Mesenchymal stem cell (in vitro differentiated cells and primary cell): ENCODE measurements at places on chromosomes 11 and 22.
A peak's percentile ranks its signal among the peaks of the same experiment; 100 is the strongest.

- no peak for DNase-seq
Measured at GRCh38 chr11:120217941-120218694, 7.3 kb downstream of the OAF start.

DNA sequence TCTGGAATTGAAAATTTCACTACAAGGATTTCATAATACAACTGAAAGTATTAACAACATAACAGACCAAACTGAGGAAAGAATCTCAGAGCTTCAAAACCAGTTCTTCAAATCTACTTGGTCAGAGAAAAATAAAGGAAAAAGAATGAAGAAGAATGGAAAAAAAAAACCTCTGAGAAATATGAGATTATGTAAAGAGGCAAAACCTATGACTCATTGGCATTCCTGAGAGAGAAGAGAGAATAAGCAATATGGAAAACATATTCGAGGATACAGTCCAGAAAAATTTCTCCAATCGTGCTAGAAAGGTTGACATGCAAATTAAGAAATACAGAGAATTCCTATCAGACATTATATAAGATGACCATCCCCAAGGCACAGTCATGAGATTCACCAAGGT is 23.4 kb upstream of the GPR83 start:
- no peak for DNase-seq

DNA sequence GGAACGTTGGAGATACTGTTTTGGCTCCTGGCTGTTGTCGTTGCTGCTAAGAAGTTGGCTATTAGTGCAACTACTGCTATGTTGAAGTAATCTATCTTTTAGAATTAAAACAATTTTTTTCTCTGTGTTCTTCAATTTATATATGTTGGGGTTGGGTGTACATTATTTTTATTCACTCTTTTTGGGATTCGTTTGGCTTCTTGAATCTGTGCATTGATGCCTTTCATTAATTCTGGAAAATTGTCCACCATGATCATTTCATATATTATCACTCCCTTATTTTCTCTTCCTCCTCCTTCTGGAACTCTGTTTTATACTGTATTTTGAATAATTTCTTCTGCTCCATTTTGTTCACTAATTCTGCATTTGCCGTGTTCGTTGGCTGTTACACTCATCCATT is 199.5 kb upstream of the PLET1 start:
- DNase-seq, result no peak

- no peak for DNase-seq
Measured at GRCh38 chr22:38963872-38964271, 6.5 kb downstream of the APOBEC3A start.

GRCh38 chr11:69545976-69546617 is 64.6 kb downstream of the LINC01488 start:
- no peak for DNase-seq

GRCh38 chr11:65640483-65641296 is 2.8 kb downstream of the SIPA1 start:
- DNase-seq, result no peak

- no peak for DNase-seq
Measured at GRCh38 chr11:62622476-62623089, 797 bp upstream of the B3GAT3 start.

DNA sequence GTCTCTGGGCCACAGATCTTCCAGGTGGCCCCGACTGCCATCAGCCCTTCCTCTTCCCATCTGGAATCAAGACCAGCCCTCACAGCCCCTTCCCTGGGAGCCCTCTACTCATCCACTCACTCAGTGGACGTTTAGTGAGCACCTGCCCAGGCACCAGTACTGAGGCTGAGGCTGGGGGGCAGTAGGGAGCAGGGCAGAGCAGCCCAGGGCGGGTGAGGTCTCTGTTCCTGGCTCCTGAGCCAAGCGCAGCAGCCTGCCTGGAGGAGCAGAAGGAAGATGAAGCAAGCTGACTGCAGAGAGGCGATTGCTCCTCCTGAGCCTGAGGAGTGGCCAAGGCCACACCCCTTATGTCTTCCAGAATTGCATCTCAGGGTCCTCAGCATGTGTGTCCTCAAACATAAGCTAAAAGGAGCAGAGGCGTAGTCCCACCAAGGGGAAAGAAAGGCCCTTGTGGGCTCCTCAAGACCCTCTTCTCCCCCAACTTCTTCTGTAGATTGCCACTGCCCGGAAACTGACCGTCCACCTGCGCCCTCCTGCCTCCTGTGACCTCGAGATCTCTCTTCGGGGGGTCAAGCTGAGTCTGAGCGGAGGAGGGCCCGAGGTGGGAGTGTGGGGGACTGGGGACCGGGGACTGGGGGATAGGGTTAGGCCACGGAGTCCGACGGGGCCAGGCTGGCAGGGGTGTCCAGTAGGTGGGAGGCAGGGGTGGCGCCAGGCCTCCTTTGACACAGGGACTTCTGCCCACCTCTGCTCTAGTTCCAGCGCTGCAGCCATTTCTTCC is 5.8 kb downstream of the MAPK8IP2 start:
- no peak for DNase-seq

DNA sequence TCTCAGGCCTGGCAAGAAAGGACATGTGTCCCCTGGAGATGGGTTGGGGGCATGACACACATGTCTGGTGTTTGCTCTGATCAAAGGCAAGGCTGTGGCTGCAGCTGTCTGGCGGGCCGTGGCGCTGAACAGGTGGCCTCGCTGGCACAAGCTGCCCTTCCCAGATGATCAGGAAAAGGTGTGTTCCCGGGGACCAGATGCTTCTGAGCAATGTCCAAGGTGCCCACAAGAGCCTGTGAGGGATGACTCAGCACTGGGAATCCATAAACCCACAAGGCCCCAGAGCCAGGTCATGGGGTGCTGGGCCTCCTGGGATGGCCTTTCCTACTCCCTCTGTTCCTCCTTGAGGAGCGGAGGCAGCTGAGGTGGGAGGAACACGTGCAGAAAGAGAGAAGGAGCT is 9.7 kb upstream of the LRP5 start:
- peak; percentile 68 for DNase-seq

- peak; percentile 66 for DNase-seq
Measured at GRCh38 chr22:28116219-28116673, 197.2 kb upstream of the PITPNB start.

DNA sequence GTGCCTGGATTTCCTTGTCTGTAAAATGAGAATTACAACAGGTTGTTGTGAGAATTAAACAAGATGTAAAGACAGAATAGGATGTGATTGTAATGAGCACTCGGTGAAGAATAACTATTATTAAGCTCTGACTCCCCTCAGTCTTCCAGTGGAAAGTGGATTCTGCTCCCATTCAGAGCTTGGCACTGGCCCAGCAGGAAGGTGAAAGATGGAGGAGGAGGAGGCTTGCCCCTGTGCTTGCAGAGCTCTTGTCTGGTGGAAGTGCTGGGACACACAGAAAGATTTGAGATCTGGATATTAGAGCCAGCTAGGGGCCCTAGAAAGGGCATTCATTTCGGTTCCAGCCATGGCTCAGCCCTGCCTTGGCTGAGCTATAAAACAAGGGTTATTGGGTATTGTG is 28.2 kb downstream of the PHLDB1 start:
- DNase-seq, result no peak

- DNase-seq, result no peak
Measured at GRCh38 chr22:28788601-28789000, 11.8 kb downstream of the XBP1 start.

GRCh38 chr11:95154514-95154913 is 64.9 kb downstream of the ENDOD1 start:
- peak; percentile 72 for DNase-seq

DNA sequence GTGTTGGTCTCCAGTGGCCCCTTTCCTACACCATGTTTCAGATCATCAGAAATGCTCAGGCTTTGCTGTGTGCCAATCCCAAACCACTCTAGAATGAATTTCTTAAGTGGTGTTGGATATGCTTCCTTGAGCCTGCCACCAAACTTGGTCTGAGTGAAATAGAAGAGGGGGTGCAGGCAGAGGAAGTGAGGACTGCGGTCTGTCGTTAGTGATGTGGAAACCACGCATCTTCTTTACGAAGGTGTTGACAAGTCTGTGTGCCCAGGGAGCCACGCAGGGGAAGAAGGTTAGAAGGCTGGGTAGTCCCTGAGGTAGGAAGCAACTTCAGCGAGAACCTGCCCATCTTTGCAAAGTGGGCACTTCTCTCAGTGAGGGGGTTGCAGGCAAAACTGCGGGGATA is 187.4 kb upstream of the NAV2 start:
- no peak for DNase-seq

DNA sequence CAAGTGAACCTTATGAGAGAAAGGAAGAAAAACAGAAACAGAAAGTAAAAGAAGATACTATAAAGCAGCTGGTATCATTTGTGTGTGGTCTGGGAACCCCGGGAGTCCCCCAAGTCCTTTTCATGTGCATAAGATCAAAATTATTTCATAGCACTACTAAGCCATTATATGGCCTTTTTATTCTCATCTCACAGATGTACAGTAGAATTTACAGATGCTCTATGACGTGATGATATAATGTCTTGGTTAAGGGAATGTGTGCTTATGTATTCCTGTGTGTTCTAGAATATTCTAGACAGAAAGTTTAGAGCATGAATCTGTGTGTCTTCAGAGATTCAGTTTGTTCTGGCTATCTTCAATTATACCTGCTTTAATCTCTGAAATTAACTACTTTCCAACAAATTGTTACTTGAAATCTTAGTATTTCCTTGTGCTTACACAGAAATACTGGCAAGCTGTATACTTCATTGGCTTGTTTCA is 8.6 kb upstream of the TPP1 start:
- DNase-seq, result no peak

DNA sequence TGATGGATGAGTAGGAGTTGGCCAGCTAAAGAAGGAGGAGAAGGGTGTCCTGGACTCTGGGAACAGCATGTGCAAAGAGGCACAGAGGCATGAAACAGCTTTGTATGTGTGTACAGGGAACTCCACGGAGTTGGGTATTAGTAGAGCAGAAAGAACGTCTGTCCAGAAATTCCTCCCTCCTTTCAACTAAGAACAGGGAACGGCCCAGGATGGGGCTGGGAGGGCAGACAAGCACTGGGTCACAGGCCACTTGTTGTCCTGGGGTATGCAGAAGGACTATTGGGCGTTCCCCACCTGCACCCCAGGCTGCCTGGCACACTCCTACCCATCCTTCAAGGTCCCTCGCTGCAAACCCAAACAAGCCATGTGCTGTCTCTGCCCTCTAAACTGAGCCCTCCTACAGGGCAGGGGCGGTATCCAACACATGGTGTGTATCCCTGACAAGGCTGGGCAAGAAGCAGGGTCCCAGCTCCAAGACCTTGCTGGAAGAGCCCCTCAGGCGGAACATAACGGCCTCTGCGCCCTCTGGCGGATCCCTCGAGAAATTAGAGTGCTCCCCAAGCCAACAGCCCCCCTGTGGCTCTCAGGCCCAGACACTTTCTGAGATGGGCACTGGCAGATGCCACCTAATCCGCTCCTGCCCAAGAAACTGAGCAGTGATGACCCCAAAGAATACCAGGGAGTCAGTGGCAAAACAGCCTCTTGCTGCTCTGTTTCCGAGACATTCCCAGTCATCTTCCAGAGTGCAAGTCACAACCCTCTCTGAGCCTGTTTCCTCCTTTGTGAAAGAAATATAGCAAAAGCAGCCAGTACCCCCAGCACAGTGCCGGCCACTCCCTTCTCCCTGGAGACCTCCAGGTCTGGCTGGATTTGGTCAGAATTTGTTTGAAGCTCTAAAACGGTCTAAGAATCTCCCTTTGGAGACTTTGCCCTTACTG is 1.6 kb upstream of the ELFN2 start:
- DNase-seq, result peak; percentile 76

- no peak for DNase-seq
Measured at GRCh38 chr22:46968359-46968740, 205.9 kb downstream of the TBC1D22A start.

DNA sequence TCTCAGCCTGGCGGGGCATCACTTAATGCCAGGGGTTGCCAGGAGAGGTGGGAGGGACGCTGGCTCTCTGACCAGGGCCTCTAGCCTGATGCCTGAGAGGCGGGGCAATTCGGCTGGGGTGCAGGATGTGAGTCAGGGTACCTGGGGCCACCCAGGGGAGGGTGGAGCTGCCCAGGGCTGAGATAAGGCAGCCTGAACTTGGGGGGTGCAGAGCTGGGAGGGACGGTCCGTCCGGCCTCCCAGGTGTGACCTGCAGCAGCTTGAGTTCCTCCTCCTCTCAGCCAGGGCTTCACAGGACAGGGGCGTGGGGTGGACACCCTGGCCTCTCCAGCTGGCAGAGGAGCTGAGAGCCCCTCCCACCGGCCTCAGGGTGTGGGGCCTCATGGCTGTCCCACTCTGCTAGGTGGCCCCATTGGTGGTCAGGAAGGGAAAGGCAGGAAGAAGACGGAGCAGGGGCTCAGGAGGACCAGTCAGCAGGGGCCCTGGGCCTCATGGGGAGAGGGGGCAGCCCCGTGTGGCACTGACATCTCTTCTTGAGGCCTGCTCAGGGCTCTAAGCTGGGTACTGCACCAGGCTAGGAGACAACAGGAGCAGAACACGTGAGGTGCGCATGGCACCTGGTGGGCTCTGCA is 942 bp upstream of the RPS6KA4 start:
- DNase-seq, result peak; percentile 18
